Subcutaneous adipose tissue (tissue), 4 donors: ENCODE measurements at places on chromosomes 5 and 9. TPM values are rescaled to one million over a fixed set of nuclear protein-coding genes. Genes with fewer than 3 reads are reported as not detected.

BTNL3 gene
- not detected for total RNA-seq

C9 gene
- 1.3 TPM for total RNA-seq

IRX1 gene
- total RNA-seq: 9.4 TPM

UTP15 gene
- 32.2 TPM for total RNA-seq

LCN9 gene
- total RNA-seq: not detected

IL33 gene
- 15.9 TPM for total RNA-seq

TSSK1B gene
- not detected for total RNA-seq

GFPT2 gene
- total RNA-seq: 27.3 TPM

FOXD4L6 gene
- total RNA-seq: not detected

SGCD gene
- total RNA-seq: 5.7 TPM

BASP1 gene
- total RNA-seq: 15.3 TPM

NFIL3 gene
- 77.7 TPM for total RNA-seq

PTGDS gene
- 31.3 TPM for total RNA-seq

ZCCHC7 gene
- 13.8 TPM for total RNA-seq

HOMER1 gene
- 7.2 TPM for total RNA-seq

EPB41L4B gene
- 69.6 TPM for total RNA-seq

ANKRD55 gene
- not detected for total RNA-seq

SHB gene
- total RNA-seq: 5.7 TPM

SLC45A2 gene
- not detected for total RNA-seq

SH3GL2 gene
- not detected for total RNA-seq

IFNA16 gene
- not detected for total RNA-seq

IFNA2 gene
- total RNA-seq: not detected

FAM151B gene
- 3.3 TPM for total RNA-seq
